ENCODE measurements at places on chromosomes 4 and X.

DNA sequence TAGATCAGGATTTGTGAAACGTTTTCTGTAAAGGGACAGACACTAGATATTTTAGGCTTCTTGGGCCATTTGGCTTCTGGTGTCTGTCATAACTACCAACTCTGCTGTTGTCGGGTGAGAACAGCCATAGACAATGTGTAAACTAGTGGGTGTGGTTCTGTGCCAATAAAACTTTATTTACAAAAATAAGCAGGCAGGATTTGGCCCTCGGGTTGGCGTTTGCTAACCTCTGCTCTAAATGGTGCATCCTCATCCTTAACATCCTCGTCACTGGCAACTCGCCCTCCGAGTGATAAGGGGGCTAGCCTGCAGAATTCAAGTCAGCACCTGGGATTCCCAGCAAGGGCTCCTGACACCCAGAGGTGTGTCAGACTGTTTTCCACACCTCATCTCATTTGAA, 105.8 kb upstream of the MSX1 start:
- no peak for DNase-seq

- DNase-seq = no peak
These were observed 21.4 kb upstream of the IL15 start for GRCh38 chr4:141614878-141615586.

DNA sequence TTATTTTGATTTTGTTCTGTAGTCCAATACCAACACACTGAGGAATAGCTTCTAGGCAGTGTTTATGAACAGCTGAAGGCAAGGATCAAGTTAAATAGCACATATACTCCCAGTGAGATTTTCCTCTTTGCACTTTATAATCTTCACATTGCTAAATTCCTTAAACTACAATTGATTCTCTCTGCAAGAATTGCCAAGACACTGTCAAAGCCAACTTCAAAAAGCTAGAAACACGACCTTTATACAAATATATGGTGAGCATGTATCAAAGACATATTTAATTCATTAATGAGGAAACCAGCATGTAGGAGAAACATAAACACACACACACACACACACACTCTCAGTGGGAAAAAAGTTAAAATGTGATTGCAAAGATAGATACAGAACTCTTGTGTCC, 86.4 kb upstream of the FAM9C start:
- no peak for DNase-seq

GRCh38 chr4:110544594-110544993, 68.6 kb downstream of the ENPEP start:
- DNase-seq = no peak

DNA sequence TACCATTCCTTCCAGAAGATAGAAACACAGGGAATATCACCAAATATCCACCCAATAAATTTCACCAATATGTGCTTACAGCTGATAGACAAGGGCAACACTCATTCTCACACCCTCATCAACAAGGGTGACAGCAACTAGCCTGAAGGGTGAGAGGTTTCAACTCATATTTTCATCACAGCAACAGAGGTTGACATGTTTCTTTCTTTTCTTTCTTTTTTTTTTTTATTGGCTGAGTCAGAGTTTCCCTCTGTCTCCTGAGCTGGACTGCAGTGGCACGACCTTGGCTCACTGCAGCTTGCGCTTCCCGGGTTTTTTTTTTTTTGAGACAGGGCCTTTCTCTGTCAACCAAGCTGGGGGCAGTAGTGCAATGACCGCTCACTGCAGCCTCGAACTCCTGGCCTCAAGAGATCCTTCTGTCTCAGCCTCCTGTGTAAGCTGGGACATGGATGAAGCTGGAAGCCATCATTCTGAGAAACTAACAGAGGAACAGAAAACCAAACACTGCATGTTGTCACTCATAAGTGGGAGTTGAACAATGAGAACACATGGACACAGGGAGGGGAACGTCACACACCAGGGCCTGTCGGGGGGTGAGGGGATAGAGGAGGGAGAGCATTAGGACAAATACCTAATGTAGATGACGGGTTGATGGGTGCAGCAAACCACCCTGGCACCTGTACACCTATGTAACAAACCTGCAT, 27.5 kb upstream of the ASMTL start:
- no peak for DNase-seq

- no peak for DNase-seq
These were observed 275.1 kb downstream of the ADGRA3 start for GRCh38 chr4:22240814-22241213.

GRCh38 chr4:107453987-107454386, 266.0 kb downstream of the PAPSS1 start:
- DNase-seq = no peak

DNA sequence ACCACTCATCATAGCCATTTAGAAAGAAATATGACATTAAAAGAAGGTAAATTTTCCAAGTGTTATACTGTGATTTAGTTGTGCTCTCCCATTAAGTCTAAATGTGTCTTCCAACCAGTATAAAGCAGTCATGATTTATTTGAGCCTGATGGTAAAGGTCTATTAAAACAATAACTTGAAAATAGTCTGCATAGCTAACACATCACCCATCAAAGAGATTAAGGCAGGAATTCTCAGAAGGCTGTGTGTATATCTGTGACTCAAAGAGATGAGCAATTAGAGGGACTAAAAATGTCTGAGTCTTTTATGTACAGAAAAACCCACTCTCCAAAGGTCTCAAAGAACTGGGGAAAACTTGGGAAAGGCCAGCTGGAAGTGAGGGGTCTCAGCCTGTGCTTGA, 70.3 kb upstream of the IQCM start:
- peak; percentile 54 for DNase-seq

- peak; percentile 61 for DNase-seq
These were observed 156.6 kb upstream of the FTHL17 start for GRCh38 chrX:31228415-31228832.

GRCh38 chr4:148116969-148117368, 325.2 kb downstream of the NR3C2 start:
- no peak for DNase-seq

GRCh38 chr4:8525383-8526120, 54.6 kb upstream of the GPR78 start:
- DNase-seq = peak; percentile 85

DNA sequence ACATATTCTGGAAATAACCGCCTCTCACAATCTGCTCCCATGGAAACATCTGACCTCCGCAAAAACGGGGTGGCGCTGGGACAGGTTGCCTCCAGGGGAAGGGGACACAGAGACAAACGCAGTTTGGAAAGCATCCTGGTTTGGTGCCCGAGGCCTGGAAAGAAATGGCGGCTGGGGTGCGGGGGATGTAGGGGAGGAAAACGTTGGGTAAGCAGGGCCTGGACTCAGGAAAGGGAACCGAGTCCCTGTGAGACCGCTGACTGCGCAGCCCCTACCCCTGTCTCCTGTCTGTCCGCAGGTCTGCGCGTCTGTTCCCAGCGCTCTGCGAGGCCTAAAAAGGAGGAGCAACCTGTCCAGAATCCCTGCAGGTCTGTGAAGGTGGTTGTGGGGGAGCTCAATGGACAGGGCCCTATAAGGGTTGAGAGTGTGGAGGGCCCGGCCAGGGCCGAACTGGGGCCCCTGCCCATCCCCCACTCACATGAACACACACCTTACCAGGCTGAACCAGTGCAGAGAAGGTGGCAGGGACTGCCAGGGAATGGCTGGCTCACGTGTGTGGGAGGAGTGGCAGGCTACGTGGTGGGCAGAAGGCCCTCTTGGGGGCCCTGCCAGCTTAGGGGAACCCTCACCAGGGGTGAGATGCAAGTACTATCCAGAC, 672 bp downstream of the TCEAL3 start:
- no peak for DNase-seq

- DNase-seq = no peak
These were observed 243.4 kb upstream of the GK2 start for GRCh38 chr4:79651456-79651855.

DNA sequence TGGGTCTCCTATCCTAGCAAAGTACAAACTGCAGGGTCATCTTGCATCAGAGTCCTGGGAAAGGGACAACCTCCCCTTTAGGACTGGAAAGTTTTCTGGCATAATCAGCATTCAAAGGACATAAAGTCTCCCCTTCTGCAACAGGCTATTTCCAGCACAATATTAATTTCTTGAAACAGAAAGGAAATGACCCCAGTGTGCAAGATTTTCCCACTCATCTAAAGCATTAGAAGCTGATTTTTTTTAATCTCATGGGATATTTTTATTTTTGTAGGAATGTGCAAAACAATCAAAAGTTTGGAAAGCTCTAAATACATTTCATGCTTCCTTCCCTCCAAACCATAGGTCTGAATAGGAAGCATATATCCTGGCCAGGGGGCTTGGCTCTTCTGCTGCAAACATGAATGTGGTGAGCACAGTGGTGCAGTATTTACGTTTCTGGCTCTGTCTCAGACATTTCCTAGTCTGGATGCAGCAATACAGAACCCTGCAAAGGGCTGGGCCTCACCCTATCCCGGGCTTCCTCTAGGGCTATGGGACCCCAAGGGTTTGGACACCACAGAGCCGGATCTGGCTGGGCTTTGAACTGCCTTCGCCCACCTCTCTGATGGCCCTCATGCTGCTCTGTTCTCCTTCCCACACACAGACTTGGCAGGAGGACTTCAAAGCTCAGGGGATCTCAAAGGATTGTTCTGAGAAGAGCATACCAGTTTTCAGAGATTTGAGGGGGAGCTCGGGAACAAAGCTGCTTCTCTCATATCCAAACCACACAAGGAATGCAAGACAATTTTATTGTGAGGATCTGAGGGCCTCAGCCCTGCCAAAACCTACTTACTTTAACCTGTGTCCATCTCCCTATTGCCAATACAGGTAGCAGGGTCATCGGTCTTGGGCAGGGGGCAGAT, 64.9 kb downstream of the POLR2B start:
- DNase-seq = peak; percentile 73

GRCh38 chrX:119502727-119503483, 34.7 kb downstream of the SLC25A5 start:
- peak; percentile 47 for DNase-seq

GRCh38 chr4:47837094-47837907, 566 bp downstream of the CORIN start:
- DNase-seq = peak; percentile 33

DNA sequence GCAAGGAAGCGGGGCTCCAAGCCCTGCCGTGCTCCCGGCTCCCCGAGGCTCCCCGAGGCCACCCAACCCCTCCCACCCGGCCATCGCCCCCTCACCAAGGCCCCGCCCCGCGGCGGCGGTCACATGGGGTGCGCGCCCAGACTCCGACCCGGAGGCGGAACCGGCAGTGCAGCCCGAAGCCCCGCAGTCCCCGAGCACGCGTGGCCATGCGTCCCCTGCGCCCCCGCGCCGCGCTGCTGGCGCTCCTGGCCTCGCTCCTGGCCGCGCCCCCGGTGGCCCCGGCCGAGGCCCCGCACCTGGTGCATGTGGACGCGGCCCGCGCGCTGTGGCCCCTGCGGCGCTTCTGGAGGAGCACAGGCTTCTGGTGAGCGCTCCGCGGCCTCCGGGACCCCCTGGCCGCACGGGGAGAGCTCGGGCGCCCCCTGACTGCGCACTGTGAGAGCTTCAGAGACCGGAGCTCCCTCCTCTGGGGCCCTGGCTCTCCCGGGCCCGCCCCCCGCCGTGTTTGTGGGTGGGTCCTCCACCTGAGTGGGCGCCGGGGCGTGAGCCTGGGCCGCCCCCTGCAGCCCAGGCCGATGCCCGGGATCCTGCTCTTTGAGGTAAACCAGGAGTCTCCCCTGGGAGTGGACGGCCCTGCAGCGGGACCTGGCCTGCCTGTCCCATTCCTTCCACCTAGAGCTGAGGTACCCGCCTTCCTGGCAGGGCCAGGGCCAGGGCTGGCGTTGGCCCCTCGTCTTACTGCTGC, at the start of gene IDUA:
IDUA (plus strand) TSS at position 166 of the 745 bp plus-strand sequence; CDS start at position 207, 41 bp downstream.
- DNase-seq = peak; percentile 96

DNA sequence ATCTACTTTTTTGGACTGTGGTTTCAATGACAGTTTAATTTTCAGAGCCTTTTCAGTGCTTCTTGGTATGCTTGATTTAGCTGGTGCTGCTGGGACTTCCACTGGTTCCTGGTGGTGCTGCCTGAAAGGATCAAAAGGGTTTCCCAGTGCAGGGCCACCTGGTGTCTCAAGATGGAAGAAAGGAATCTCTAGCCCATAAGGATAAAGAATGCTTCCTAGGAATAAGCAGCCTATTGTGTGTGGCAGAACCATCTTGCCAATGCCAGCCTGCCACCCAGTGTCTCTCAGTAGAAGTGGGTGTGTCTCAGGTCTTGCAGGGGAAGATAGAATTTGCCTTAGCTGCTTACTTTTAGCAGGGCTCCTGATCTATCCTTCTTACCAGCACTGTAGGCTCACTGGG, 15.0 kb upstream of the RAI2 start:
- no peak for DNase-seq

GRCh38 chrX:125492439-125492838, 172.8 kb downstream of the TEX13C start:
- no peak for DNase-seq

- DNase-seq = no peak
These were observed 47.1 kb upstream of the CLCN4 start for GRCh38 chrX:10109695-10110094.

- no peak for DNase-seq
These were observed 65.6 kb downstream of the JAKMIP1 start for GRCh38 chr4:6134612-6135220.

- no peak for DNase-seq
These were observed 94.8 kb downstream of the LARP7 start for GRCh38 chr4:112731715-112732114.

DNA sequence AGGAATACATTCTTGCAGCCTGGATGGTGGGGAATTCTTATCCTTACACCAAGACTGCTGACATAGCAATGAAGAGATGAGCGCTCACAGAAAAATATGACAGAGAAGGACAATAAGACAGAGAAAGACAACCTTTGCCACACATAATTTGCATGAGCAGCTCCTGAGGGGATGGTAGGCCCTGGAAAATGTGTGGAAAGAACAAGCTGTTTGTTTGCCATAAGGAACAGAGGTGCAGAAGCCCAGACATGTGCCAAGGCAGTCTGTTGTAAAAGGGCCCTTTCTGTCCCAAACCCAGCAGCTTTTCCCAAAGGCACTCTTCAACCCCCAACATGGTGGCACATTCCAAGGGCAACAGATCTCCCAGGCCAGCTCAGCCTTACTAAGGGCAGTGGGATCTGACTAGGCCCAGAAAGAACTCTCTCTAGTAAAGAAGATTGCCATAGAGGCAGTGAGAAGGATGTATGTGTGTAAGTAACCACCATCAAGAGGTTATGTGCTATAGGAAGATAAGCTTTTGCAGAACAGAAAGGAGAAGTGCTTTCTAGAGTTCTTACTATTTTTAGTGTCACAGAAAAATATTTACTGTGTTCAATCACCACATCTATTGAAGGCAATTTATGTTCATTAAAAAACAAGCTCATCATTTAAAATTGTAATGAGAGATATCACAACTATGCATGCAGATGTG, 287.0 kb upstream of the RASGEF1B start:
- no peak for DNase-seq

DNA sequence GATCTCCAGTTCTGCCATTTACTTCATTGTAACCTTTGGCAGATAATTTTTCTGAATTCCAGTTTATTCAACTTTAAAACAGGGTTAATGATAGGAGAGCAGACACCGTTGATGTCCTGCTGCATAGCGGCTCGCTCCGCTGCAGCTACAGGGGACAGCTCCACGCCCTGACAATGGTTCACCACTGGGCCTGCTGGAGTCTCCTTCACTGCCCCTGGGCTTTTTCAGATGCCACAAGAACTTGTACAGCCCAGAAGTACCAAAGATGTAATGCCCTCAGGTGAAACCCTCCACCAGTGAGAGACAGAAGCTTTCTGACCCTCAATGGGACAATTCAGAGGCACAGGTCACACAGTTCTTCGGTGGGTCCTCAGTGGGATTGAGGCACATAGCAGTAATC, 22.7 kb upstream of the SEPTIN11 start:
- DNase-seq = no peak

- DNase-seq = no peak
These were observed 1449.6 kb downstream of the C4orf33 start for GRCh38 chr4:130545596-130545995.

All from GM03348 (cell line).